ENCODE measurements at places on chromosomes 7 and 10.

GRCh38 chr7:133365917-133366316 is 113.0 kb downstream of the EXOC4 start:
- DNase-seq, result no peak

GRCh38 chr10:8726084-8726778 is 671.7 kb downstream of the GATA3 start:
- DNase-seq, result no peak

- no peak for DNase-seq
Measured at GRCh38 chr7:129851809-129852208, 101.0 kb downstream of the UBE2H start.

- DNase-seq, result no peak
Measured at GRCh38 chr10:75197066-75197465, 13.5 kb upstream of the VDAC2 start.

GRCh38 chr10:24793648-24794379 is 70.1 kb upstream of the ARHGAP21 start:
- DNase-seq, result no peak

DNA sequence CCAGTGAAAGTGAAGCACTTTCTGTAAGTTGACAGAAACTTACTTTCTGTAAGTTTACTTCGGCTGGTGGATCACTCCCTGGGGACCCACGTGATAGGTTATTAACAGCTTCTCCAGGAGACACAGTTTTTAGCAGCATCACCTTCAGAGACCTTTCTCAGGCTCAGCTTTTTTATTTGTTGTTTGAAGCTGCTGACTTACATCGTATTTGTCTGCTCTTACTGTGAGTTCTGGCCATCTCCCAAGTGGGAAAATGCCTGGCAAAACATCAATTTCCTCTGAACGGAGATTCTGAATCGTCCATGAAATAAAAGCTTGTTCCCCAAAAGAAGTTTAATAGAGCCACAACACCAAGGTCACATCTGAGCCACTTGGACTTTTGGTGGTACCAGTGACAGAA is 178.7 kb upstream of the PODXL start:
- no peak for DNase-seq

- DNase-seq, result no peak
Measured at GRCh38 chr10:52658112-52658511, 114.5 kb downstream of the MBL2 start.

DNA sequence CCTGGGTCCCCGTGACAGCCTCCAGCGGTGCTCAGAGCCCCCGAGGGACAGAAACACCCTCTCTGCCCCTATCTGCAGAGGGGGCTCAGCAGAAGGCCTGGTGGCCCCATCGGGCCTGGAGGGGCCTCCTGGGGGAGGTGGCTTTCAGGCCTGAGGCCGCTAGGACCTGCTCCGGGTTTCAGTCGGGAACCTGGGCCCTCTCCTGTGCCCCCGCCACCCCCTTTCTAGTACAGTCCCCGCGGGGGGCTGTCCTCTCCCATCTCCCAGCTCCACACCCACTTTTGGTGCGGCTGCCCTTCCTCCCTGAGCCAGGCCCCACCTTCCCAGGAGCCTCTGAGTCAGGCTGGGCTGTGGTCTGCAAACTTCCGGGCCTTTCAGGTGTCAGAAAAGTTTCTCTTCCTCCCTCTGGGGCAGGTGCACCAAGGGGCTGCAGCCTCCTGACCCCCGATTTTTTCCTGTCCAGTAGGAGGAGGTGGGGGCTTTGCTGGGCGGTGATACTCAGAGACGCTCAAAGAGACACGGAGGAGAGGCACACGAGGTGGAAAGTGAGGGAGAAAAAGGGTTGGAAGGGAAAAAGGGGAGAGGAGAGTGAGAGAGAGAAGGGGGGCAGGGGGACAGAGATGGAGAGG is 692 bp downstream of the CARD11 start:
- DNase-seq, result no peak

All from stimulated activated CD8-positive, alpha-beta memory T cell treated with anti-CD3 and anti-CD28 coated beads, Interleukin-4, amount 100 ng/mL, for 1 hour (primary cell).